ENCODE measurements at places on chromosomes 7 and 10.

- peak; percentile 11 for DNase-seq
Measured at GRCh38 chr10:84256510-84257342, 11.9 kb downstream of the RGR start.

DNA sequence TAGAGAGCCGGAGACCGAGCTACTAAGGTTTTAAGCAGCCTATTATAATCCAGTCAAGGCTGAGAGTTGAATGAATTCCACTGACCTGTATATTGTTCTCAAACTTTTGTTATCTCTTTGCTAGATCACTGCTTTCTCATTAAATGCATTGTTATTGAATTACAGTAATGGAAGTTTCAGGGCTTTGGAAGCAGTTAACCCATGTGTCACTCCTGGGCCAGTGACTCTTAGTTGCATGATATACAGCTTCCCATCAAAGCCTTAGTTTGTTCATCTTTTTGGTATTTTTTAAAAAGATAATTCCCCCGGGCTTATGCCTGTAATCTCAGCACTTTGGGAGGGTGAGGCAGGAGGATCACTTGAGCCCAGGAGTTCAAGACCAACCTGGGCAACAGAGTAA is 55.4 kb upstream of the KIAA1217 start:
- no peak for DNase-seq

DNA sequence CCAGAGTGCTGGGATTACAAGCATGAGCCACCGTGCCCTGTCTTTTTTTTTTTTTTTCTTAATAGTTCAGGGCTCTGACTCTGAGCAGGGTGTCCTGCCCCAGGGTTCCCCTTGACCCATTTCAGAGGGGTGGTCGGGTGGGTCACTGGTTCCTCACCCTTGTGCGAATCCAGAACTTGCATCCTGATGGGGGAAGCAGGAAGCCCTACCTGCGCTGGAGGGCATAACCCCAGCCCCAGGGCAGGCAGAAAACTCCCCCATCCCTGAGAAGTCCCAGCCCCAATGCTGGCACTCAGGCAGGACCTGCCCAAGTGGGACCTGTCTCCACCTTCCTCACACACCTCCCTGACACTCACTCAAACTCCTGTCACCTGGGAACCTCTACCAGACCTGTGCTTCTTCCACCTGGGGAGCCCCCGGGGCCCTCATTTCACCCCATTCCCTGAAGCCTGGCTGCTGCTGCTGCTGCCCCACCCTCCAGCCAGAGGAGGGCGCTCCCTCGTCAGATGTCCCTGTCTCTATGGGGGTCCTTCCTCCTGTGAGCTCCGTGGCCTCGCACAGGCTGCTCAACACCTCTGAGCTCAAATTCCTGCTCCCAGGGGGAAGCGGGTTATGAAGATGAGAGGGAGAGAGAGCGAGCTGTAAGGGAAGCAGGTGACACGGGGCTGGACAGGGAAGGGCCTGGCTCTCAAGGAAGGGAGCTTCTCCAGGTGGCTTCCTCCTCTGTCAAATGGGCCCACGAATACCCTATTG is 15.1 kb upstream of the ZNF273 start:
- DNase-seq: no peak

GRCh38 chr10:1814556-1814955 is 77.2 kb upstream of the ADARB2 start:
- DNase-seq: no peak

GRCh38 chr10:51137756-51138529 is 63.7 kb downstream of the PRKG1 start:
- DNase-seq: no peak

GRCh38 chr7:107180378-107180777 is 11.6 kb downstream of the HBP1 start:
- DNase-seq: peak; percentile 13

- DNase-seq: no peak
Measured at GRCh38 chr7:80608336-80608735, 30.1 kb upstream of the CD36 start.

DNA sequence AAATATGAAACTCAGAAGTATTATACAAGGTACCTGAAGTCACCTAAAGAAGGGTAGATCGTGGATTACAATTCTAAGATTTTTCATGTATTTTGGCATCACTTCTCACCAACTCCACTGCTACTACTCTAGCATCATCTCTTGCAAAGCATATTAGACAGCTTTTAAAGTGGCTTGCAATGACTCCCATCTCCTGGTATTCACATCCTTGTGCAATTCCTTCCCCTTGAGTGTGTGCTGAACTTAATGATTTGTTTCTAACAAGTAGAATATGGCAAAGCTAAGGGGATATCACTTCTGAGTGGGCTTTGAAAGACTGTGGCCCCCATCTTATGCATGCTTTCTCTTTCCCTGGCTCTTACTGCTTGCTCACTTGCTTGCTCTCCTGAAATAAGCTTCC is 280.2 kb downstream of the SNX13 start:
- DNase-seq: no peak

- no peak for DNase-seq
Measured at GRCh38 chr7:23383225-23383624, 84.1 kb downstream of the MALSU1 start.

- no peak for DNase-seq
Measured at GRCh38 chr7:101553771-101554445, 75.2 kb downstream of the MYL10 start.

DNA sequence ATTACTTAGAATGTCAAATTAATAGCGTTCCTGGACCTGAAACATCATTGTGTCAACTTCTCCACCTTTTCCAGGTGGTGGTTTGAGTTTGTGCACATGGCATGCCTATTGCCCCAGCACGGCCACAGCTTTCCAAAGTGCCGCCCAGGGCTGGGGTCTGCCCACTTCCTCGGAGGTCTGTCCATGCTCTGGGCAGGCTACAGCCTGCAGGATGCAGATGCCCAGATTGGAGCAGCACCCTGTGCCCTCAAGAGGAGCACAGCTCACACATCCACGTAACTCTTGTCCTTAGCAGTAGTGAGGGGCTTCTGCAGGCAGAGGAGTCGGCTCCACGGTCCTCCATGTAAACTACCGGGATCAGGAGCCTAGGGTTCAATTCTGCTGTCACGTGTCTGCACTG is 238.6 kb downstream of the EBF3 start:
- DNase-seq: no peak

DNA sequence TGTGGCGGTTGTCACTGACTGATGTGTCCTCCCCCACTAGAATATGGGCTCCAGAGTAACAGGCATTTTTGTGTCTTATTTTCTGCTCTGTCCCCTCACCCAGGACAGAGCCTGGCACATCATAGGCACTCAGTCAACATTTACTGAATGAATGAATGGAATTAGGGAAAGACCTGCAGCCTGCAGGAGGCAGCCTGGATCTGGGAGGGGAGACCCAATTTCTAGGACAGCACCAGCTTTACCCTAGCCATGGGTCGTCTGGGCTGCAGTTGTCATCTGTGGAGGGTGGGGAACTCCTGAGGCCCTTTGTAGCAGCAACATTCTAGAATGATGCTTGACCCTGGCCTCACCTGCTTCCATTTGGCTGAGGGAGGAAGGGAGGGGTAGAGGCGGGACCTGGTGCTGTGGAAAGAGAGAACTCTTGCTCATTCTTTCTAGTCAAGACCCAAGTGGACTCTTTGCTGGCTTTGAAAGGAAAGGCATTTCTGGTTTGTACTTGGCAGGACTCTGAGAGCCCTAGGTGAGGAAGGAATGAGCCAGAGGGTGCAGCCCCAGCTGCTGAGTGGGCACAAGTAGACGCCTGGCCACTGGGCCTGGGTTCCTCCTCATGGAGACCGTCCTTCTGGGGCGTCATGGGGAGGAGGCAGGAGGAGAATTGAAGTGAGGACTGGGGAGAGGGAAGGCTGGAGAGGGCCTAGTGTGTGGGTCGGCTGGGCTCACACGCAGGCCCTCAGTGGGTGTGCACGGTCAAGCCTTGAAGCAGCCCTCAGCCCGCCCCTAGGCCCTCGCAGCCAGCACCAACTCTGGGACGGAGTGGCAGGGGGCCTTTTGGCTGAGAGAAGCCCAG is 8.9 kb downstream of the FGF8 start:
- DNase-seq: no peak

- no peak for DNase-seq
Measured at GRCh38 chr7:66239467-66239856, 34.3 kb downstream of the TPST1 start.

GRCh38 chr10:68075550-68076004 is 494 bp upstream of the HERC4 start:
- no peak for DNase-seq

DNA sequence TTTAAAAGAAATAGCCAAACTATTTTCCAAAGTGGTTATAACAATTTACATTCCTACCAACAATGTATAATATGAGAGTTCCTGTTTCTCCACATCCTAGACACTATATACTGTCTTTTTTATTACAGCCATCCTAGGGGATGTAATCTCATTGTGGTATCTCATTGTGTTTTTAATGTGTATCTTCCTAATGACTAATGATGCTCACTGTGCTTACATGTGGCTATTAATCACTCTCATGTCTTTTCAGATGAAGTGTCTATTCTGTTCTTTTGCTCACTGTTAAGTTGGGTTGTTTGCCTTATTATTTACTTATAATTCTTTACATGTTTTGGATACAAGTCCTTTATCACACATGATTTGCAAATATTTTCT is 71.8 kb downstream of the ZNF438 start:
- no peak for DNase-seq

GRCh38 chr7:46550864-46551263 is 629.8 kb upstream of the IGFBP3 start:
- DNase-seq: no peak

DNA sequence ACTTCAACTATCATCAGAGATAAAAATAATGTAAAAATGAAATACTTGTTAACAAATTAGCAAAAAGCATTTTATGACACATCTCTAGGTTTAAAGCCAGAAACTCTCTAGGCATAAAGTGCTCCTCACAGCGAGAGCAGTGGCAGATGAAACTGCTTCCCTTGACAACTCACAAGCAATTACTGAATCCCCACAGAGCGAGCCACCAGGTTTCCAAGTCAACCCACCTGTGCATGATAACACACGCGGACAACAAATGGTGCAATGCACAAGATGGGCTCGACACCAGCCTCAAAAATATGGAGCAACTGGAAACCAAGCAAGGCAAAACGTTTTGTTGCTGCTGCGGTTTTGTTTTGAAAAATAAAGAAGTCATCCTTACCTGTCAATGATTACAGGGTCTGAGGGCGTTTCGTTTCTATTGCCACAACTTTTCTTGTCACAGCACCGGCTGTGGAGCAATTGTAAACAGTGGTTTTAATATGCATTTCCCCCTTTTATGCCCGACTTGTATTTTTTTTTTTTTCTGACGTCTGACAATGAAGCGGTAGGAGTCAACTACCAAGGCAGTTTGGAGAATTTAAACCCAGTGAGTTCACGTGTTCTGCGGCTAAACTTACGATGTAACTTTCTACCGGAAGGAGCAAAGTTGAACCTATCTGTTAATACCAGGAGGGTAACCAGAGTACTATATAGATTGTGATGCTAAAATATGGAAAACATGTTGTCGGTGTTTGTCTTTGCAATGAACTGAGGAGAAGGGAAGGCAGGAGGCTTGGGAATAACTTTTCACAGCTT is 7.0 kb downstream of the EBF3 start:
- DNase-seq: no peak

DNA sequence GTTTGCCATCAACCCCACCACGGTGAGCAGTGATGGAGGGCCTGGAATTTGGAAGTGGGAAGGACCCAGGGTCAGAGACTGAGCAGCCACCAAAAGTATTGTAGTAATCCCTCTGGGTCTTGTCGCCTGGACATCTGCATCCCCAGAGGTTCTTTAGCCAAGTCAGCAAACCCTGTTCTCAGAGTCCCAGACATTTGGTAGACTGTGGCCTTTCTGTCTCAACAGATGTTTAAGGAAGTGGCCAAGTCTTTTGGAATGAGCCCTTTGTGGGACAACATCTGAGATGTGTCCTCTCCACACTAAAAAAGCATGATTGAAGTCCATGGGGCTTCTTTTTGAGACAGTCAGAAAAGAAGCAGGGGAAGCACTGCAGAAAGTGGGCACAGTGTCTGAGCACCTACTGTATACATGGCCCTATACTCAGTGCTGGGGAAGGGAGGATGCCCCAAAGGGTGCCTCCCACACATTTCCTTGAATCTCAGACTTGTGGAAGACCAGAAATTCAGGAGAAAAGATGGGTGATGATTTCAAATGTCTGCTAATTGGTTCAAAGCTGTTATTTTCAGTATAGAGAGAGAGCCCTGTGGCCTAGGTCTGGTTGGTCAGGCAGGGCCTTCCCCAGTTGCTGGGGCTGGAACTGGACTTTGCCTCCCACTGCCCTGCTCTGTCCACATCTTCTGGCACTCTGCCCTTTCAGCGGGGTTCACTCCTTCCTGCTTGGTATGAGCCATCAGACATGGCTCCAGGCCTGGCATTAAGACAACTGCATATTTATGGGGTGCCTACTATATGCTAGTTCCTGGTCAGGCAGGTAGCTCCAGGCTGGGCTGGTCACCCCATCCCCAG is 26.5 kb upstream of the VSIR start:
- DNase-seq: no peak

DNA sequence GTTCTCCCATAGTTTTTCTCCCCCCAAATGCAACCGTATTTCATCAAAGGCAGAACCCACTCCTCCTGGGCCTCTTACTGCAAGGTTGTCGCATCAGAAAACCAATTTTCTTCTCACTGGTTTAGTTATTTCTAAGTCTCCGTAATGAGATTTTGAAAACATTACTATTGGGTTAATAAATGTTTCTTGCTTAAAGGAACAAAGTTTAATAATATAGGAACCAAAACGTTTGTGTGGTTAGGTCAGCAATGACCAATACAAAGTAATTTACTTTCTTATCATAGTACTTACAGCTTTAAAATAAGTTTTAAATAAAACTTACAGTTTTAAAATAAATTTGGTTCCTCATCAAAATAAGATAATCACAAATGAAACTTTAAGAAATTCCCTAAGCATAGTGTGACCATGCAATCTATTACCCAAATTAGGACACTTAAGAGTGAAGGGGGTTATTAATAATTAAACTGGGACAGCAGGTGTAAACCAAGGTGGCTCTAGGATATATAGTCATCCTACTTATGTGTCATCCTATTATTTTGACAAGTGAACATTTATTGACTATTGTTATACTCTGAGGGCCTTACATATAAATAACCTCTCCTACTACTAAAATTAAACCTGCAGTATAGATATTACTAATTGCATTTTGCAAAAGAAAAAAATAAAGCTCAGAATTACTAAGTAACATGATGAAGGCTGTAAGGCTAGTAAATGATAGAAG is 415.4 kb upstream of the LRRN3 start:
- DNase-seq: no peak

DNA sequence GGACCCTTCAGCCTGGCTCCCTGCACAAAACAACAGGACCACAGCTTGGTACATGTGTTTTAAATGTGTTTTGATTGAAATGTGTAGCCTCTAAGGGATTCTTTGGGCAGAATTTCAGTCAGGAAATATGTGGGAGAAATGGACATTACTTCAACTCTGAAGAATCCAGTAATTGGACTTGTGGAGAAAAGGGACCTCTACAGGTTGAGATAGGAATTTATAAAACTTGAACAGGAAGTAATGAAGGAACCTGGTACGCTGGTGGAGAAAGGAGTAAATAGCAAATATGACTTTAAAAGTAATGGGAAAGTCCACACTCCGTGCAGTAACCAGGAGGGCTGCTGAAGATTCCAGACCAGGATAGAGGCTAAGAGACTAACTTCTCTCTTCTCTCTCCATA is 220.5 kb downstream of the LHFPL3 start:
- no peak for DNase-seq
